Activated CD8-positive, alpha-beta memory T cell treated with anti-CD3 and anti-CD28 coated beads for 1 hour (primary cell): ENCODE measurements at places on chromosomes 16 and 17.

DNA sequence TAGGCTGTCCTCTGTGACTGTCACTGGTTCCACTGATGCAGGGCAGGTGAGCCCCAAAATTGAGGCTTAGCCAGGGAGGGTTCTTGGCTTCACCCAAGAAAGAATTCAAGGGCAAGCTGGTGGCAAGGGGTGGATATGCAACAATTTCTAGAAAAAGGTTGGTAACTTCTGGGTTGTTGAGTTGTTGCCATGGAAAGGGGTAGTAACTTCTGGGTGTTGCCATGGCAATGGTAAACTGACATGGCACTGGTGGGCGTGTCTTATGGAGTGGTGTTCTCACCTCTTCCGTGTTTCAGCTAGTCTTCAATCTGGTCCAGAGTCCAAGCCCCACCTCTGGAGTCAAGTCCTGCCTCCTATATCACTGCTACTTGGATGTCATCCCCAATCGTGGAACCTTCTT, 9.5 kb upstream of the GUCY2D start:
- no peak for DNase-seq

DNA sequence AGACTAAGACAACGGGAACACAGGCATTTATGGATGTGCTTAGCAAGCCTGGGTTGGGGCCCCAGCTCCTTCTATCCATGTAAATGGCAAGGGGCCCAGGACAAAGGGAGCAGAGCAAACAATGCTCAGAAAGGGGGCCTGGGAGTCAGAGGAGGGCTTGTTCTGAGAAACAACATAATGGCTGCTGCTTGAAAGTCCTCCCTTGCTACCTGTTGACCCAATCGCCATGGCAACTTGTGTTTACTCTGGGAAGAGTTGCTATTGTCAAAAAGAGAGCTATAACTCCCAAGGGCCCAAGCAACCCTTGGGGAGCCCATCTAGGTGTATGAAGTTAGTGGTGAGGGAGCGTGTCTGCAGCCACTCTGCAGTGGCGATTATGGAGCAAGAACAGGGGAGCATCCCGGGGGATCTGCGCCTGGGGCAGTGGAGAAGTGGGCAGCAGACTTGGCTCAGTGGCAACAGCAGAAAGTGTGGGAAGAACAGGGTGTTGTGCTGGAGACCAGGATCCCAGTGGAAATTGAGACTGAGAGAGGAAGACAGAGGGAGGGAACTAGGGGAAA, 118.7 kb upstream of the NLRP1 start:
- DNase-seq: no peak

- DNase-seq: no peak
These were observed 9.6 kb downstream of the ZNF750 start for GRCh38 chr17:82830249-82830661.

DNA sequence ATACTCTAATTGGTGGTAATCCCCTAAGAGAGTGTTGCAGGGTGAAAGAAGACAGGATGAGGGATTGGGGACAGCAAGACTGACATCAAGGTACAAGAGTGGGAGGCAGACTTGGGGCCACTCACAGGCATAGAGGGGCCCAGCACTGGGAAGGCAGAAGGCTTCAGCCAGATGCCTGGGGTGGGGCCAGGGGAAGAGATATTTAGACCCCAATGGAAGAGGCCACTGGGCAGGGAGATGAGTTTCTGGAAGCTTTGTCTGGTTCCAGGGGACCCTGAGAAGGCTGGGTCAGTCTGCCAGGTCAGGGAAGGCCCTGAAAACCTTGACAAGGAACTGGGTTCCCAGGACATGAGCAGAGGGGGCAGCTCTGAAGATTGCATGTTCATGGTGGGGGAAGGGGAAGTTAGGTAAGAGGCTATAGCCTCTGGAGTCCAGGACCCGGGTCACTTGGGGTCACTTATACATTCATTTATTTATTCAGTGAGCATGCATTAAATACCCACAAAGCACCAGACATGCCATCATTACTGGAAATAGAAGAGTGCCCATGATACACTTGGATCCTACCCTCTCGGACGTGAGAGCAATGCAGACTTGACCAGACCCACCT, 92.9 kb downstream of the TMEM132E start:
- DNase-seq: no peak

GRCh38 chr16:8725513-8726178, 51.2 kb downstream of the ABAT start:
- DNase-seq: no peak

GRCh38 chr16:88387941-88388627, 5.3 kb downstream of the ZNF469 start:
- DNase-seq: no peak

DNA sequence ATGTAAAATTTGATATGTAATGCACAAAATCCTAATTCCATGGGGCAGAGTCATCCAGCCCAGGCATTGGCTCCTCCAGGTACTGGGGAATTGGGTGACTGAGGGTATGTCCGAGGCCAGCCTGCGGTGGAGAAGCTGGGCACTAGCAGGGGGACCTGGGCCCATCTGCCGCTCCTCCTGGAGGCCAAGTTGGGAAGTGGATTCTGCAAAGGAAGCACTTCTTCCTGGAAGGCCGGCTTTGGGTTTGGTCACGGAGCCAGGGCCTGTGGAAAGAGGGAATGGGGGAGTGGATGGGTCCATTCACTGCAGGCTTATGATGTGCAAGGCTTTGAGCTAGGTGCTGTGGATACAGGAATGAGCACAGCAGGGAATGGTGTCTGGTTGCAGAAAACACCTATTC, 85.8 kb downstream of the GNAO1 start:
- DNase-seq: no peak
